KBM-7 (cell line): ENCODE measurements at places on chromosomes 6 and 20.
A peak's percentile ranks its signal among the peaks of the same experiment; 100 is the strongest.

DNA sequence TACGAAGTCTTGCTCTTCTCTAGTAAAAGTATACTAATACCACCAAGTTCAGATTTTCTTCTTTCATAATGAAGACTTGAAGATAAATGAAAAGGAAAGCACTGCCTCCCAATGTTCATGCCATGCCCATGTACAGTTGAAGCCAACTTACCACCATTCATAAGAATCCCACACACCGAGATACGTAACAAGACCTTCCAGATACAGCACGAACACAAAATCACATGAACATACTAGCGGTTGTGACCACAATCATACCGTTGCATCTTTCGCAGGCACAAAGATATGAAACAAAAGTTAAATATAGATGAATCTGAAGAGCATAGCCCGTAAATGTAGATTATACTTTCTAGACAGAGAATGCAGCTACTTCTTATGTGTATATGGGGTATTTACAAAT lies 412.5 kb downstream of the CBLN4 start:
- no peak for DNase-seq

GRCh38 chr20:58225452-58226200 lies 2.8 kb downstream of the ANKRD60 start:
- DNase-seq, result no peak

GRCh38 chr6:106112433-106112832 lies 26.3 kb downstream of the PRDM1 start:
- DNase-seq, result peak; percentile 24

DNA sequence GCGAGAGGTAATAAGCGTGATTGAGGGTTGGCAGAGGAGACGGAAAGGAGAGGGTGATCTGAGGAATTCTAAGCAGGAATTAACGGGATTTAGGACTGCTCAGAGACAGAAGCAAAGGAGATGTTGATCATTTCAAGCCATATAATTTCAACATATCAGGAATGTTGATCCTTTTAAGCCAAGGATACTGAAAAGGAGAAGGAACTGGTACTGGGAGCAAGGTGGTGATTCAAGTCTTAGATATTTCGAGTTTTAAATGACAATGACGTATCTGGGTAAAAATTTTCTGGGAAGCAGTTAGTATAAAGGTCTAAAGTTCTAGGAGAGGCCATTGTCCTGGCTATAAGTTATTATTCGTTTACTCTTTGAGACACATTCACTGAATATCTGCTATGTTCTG lies 91.3 kb upstream of the OGFRL1 start:
- DNase-seq, result no peak

- DNase-seq, result no peak
Observed at GRCh38 chr20:45206725-45207124, at the start of gene SEMG1. TSS of gene SEMG1 (plus strand) at chr20:45207033. CDS start at chr20:45207054, 21 bp downstream.

DNA sequence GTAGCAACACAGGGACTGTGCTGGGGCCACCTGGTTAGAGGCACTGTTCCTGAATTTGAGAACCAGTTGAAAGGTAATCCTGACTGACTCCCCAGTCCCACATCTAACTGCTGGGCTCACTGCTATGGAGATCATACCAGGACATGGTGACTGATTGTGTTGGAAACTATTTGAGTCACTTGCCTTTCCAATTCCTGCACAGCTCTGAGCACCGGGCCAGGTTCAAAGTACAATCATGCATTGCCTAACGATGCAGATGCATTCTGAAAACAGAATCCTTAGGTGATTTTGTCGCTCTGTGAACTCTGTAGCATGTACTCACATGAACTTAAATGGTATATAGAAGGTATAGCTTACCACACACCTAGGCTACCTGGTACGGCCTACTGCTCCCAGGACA lies 215.3 kb downstream of the BMP7 start:
- no peak for DNase-seq

DNA sequence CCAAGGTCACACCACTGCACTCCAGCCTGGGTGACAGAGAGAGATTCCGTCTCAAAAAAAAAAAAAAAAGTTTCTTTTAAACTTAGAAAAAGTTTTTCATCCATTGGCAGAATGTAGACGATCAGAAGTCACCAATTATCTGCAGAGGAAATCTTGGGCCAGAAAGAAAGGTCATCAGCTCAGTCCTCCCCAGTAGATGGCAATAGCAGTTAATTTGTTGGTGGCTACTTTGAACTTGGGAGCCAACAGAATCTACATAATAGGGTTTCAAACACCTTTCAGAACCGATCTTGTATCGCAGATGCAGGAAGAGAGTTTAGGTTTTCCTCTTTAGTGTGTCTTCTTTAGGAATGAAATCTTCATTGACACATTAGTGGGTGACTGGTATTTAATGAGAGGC lies 41.7 kb downstream of the LBP start:
- DNase-seq, result no peak

DNA sequence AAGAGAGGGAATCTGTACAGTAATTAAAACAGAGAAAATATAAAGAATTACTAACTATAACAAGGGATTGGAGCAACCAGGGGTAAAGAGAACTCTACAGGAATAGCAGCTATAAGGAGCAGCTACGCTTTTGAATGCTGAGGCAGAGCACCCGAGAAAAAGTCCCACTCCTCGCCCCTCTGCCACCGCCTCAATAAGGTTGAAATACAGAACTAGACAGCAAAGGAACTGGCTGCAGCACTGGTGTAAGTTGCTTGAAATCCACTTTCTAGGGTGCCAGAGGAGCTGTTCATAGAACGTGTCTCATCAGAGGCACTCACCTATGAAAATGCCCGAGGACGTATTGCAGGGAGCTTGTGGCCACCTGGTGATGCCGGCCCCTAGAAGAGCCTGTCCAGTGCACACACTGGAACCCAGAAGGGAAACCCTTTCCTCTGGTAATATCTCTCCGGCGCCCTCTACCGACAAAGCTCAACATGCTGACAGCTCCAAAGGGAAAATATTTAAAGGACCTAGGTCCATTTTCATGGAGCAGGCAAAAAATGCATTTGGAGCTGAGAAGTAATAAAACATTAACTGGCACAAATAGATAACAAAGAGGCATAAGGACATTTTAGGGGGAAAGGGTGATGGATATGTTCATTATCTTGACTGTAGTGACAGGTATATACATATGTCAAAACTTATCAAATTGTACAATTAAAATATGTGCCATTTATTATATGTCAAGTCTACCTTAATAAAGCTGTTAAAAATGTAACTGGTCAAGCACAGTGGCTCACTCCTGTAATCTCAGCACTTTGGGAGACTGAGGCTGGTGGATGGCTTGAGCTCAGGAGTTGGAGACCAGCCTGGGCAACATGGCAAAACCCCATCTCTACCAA lies 137.4 kb upstream of the HDAC2 start:
- DNase-seq, result peak; percentile 42

DNA sequence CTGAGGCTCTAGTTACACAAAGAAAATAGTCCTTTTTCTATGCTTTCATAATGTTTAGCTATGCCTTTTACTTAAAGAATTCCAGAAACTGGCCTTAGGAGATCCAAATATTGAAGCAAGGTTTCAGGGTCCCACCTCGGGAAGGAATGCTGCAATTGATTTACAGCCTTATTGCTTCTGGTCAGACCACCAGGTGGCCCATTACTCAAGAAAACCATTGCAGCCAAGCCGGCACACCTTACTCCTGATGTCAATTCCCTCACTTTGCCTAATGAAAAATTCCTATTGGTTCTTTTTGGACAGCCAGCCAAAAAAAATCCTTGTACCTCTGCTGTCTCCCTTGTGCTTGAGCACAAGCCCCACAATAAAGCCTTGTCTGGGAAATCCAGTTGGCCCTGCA lies 173.9 kb downstream of the LMBRD1 start:
- DNase-seq, result no peak

GRCh38 chr6:2760882-2761842 lies 4.0 kb upstream of the WRNIP1 start:
- DNase-seq, result peak; percentile 72
